GM23338 (cell line): ENCODE measurements at places on chromosomes 13 and 19. TPM values are rescaled to one million over a fixed set of nuclear protein-coding genes. Genes with fewer than 3 reads are reported as not detected.

PCSK4 gene
- total RNA-seq = 5.9 and 15.1 TPM in 2 replicates

ZNF560 gene
- 0.14 and 0.31 TPM in 2 replicates for total RNA-seq

CGB8 gene
- total RNA-seq = not detected in 2 replicates

TMEM86B gene
- total RNA-seq = 2.9 and 3.2 TPM in 2 replicates

CYP2A7 gene
- 4.8 TPM in 1 of 2 replicates, not detected in the other for total RNA-seq

ZNF222 gene
- total RNA-seq = 2.3 and 3.4 TPM in 2 replicates

DNA sequence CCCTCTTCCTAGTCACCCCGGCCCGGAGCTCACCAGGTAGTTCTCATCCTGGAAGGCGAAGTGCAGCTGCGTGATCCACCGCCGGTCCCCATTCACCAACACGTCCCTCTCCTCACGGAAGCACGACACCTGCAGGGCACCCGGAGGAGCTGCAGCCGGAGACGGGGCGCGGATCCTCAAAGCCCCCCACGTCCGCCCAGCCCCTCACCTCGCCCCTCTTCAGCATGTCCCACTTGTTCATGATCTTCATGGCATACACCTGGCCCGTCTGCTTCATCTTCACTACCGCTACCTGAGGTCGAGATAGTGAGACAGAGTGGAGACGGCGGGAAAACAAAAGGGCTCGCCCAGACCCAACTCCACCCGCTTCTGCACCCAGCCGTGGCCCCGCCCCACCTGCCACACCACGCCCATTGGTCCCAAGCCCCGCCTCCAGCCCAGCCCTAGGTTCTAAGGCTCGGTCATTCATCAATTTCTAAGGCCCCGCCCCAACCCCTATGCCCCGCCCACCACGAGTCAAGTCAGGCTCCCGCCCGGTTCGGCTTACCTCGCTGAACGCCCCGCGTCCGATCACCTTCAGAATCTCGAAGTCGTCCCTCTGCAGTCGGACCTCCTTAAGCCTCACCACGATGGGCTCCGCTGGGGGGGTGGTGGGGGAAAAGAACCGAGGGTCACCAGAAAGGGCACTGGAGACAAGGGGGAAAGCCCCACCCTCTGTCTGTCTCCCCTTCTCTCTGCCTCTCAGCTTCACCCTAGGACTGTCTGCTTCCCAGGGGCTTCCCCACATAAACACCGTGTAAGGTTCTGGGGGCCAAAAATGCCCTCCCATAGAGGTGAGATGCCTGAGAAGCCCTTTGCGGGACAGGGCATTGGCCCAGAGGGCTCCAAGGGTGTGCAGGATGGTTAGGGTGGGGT, 2.8 kb downstream of the DMPK start:
- H3K27ac ChIP-seq = no peak overlapping the region
- H3K27me3 ChIP-seq = peaks cover 8% of the 10 kb centered on the region
- H3K36me3 ChIP-seq = no peaks in the 10 kb centered on the region

DNA sequence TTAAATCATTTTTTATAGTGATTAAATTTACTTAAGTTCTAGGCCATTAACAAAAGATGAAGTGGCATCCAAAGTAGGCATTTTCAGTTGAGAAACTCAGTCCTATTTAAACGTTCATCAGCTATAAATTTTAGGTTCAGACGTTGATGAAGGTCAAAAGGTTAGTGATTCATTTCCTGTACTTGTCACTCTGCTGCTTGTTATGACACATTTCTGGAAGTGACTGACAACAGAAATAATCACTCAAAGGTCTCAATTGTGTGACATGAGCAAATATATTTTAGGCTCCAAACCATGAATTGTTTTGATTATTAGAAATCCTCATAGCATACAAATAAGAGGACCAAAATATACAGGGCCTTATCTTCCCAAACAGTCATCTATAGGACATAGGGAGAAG, 10.3 kb upstream of the EDNRB start:
- H3K4me1 ChIP-seq = peaks cover 25% of the 10 kb centered on the region
- no peak overlapping the region for H3K27ac ChIP-seq
- no peaks in the 10 kb centered on the region for H3K36me3 ChIP-seq
- no peak overlapping the region for H3K4me3 ChIP-seq

DNA sequence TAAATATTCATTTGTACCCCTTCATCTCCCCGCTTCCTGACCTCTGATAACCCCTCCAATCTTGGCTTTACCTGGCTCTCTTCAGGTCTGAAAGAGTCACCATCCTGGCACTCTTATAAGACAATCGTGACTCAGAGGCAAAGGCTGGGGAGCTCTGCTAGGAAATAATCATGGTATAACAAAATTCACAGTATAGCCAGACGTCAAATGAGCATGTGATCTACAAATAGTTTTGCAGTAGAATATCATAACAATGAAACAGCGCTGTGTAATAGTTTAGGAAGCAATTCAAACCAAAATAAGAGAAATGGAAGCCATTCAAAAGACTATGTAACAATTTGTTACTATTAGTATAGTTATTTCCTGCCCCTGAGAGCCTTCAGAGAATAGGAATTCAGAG, 34.2 kb downstream of the RXFP2 start:
- no peak overlapping the region for H3K27ac ChIP-seq
- no peaks in the 10 kb centered on the region for H3K27me3 ChIP-seq
- H3K4me1 ChIP-seq = no peaks in the 10 kb centered on the region
- no peak for DNase-seq

DNA sequence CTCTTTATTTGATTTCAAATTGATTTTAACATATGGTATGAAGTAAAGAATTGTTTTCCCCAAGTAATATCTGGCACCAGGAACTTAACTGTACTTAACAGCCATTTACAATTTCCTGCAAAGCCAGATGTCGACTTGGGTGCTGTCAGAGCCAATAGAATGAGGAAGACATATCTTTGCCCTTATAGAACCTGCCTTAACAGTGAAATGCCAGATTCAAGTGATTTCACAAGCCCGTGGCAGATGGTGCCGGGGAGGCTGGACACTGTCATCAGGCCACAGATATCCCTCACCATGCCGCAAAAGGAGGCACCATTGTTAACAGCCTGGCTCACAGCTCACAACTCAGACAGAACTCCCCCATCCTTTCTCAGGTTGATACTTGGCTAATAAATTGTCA, 48.7 kb downstream of the ESD start:
- no peak for DNase-seq
- no peaks in the 10 kb centered on the region for H3K27me3 ChIP-seq
- no peak overlapping the region for H3K27ac ChIP-seq
- no peak overlapping the region for H3K4me3 ChIP-seq

GRCh38 chr13:103451656-103452055, 385.4 kb upstream of the SLC10A2 start:
- H3K27ac ChIP-seq = no peak overlapping the region
- DNase-seq = no peak
- H3K4me3 ChIP-seq = no peak overlapping the region
- H3K4me1 ChIP-seq = no peaks in the 10 kb centered on the region
- H3K27me3 ChIP-seq = no peaks in the 10 kb centered on the region

DNA sequence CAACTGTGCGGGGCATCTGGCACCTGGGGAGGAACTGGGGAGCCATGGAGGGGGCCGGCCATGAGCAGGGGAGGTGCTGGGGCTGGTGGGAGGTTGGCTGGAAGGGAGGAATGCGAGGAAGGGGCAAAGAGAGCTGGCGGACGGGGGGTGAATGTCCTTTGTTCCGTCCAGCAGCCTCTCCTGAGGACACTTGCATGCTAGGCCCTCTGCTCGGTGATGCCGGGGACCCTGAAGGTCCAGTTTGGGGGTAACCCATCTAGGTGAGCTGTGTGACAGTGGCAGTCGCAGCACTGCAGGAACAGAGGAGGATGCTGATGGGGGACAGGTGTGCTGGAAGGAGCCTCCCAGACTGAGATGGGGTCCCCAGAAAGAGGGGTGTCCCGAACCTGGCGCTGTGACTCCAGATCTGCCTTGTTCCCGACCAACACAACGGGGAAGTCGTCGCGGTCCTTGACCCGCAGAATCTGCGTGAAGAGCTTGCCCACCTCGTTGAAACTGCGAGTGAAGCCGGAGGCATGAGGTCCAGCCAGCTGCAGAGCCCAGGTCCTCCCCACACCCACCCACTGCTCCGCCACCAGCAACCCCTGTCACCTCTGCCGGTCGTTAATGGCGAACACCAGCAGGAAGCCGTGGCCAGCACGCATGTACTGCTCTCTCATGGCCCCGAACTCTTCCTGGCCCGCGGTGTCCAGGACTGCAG, 3.6 kb downstream of the RRAS start:
- no peaks in the 10 kb centered on the region for H3K36me3 ChIP-seq
- no peak overlapping the region for H3K4me3 ChIP-seq
- peaks cover 11% of the 10 kb centered on the region; the same call in 1 of the 2 replicates for H3K27me3 ChIP-seq

DNA sequence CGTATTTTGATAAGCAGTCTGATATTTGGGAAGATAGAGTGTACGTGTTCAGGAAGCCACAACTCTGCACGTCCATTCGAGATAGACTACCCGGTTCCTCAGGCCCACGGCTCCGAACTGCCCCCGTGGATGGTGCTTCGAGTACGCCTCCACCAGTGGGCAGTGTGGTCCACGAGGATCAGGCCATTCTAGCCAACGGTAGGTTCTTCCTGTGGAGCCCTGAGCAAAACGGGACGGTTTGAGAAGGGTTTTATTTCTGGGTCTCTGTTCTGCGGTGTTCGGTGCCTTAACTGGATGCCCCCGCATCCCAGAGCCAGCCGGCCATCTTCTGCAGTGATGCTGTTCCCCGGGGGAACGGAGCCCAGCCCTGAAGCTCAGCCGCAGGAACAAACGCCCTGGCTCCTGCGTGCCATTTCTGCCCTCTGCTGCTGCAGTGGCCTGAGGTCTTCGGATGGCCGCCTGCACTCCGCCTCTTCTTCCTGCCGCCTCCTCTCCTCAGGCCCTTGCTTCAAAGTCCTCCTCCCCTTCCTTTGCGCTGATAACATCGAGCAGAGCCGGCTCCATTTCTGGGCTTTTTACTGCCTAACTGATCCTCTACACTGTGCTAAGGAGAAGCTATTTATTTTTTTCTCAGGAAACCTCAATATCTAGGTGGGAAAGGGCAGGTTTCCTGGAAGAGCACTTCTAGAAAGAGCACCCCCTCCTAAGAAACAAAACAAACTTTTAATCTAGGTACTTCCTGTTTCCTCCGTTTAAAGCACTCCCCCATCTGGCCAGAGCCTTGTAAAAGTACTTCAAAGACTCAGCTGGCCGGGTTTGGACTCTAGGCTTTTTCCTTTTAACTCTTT, 36.2 kb upstream of the SLC46A3 start:
- peak; percentile 71 for DNase-seq
- H3K36me3 ChIP-seq = peaks cover 4% of the 10 kb centered on the region; the same call in 1 of the 2 replicates
- H3K27ac ChIP-seq = no peak overlapping the region
- peaks cover 8% of the 10 kb centered on the region; the same call in 1 of the 2 replicates for H3K4me1 ChIP-seq
- no peaks in the 10 kb centered on the region for H3K27me3 ChIP-seq

DNA sequence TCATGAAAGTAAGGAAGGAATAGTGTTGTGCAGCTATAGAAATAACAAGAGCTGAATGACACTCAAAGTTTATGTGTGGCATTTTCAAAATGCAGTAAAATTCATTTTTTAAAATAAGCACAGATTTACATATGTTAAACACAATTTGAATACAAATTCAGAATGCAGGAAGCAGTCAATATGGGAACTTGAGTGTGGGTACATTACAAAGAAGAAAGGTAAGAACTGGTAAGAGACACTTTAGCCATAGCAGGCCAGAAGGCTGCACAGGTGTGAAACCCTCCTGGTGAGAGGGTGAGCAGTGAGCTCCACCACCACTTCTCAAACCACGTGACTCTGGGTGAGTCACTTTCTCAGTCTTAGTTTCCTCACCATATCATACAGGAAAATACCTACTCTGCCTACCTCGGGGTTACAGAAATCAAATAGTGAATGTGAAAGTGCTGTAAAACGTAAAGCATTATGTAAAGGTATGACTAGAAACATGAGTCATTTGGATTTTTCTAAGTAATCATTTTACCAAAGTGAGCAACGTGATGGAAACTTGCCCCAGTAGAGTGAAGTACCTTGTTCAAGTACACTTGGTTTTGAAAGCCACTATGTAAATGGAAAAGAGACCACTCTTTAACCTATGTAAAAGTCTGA, 40.5 kb downstream of the USP12 start:
- peak overlapping the region; percentile 88 for H3K27ac ChIP-seq
- peaks cover 84% of the 10 kb centered on the region for H3K4me1 ChIP-seq
- no peaks in the 10 kb centered on the region for H3K27me3 ChIP-seq

DNA sequence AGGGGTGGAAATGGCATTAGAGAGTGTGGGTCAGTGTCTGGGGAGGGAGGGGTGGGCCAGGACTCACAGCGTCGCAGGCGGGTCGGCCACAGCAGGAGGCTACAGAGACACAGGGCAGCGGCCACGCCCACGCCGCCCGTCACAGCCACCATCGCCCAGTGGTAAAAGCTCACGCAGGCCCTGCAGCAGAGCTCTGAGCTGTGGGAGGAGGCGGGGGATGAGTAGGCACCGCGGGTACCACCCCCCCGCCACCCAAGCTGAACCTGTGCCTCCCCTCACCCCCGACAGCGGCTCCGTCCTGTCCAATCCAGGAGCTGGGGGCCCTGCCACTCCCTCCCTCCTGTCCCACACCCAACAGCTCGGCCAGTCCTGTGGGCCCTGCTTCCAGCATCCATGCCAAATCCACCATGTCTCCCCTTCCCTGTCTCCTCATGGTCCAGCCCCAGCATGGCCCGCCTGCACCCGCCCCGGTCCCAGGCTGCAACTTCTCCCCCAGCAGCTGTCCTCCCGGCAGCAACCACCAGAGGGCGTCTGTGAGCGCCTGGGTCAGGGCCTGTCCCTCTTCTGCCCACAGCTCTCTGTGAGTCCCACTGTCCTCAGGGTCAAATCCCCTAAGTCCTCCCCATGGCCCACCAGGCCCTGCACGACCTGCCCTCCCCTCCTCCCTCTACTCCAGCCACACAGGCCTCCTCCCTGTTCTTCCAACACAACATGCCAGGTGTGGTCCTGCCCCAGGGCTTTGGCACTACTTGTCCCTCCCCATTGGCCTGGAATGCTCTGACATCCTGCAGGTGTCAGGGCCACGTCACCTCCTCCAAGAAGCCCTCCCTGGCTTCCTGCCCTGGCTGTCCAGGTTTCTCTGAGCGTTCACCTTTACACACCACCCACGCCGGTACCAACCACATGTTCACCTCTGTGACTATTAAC, 6.0 kb downstream of the TEKTIP1 start:
- no peak overlapping the region for H3K27ac ChIP-seq
- no peaks in the 10 kb centered on the region for H3K27me3 ChIP-seq

- H3K27me3 ChIP-seq = no peaks in the 10 kb centered on the region
- DNase-seq = no peak
- no peaks in the 10 kb centered on the region for H3K4me1 ChIP-seq
- H3K27ac ChIP-seq = no peak overlapping the region
- H3K4me3 ChIP-seq = no peak overlapping the region
- H3K36me3 ChIP-seq = no peaks in the 10 kb centered on the region
Observed at GRCh38 chr13:50412046-50412617, 396.9 kb downstream of the KCNRG start.

GRCh38 chr13:69721631-69722030, 386.0 kb upstream of the ATXN8OS start:
- H3K27me3 ChIP-seq = no peaks in the 10 kb centered on the region
- H3K4me3 ChIP-seq = no peak overlapping the region
- H3K27ac ChIP-seq = no peak overlapping the region

- no peaks in the 10 kb centered on the region for H3K4me1 ChIP-seq
- no peak for DNase-seq
- no peaks in the 10 kb centered on the region for H3K36me3 ChIP-seq
- no peak overlapping the region for H3K4me3 ChIP-seq
- no peaks in the 10 kb centered on the region for H3K27me3 ChIP-seq
- H3K27ac ChIP-seq = no peak overlapping the region
Observed at GRCh38 chr13:22256111-22256639, 585.3 kb downstream of the FGF9 start.
